ENCODE measurements at places on chromosomes 12 and 14. TPM values are rescaled to one million over a fixed set of nuclear protein-coding genes. Genes with fewer than 3 reads are reported as not detected.

INSM2 gene
- not detected for total RNA-seq

DAZAP2 gene
- total RNA-seq, result 34.2 TPM

ANG gene
- 0.82 TPM for total RNA-seq

LRTM2 gene
- 1.6 TPM for total RNA-seq

RNF31 gene
- 23.2 TPM for total RNA-seq

PPP1R3E gene
- 4.5 TPM for total RNA-seq

KRT85 gene
- total RNA-seq, result not detected

IKZF4 gene
- 1.6 TPM for total RNA-seq

ARHGDIB gene
- 11.8 TPM for total RNA-seq

DNA sequence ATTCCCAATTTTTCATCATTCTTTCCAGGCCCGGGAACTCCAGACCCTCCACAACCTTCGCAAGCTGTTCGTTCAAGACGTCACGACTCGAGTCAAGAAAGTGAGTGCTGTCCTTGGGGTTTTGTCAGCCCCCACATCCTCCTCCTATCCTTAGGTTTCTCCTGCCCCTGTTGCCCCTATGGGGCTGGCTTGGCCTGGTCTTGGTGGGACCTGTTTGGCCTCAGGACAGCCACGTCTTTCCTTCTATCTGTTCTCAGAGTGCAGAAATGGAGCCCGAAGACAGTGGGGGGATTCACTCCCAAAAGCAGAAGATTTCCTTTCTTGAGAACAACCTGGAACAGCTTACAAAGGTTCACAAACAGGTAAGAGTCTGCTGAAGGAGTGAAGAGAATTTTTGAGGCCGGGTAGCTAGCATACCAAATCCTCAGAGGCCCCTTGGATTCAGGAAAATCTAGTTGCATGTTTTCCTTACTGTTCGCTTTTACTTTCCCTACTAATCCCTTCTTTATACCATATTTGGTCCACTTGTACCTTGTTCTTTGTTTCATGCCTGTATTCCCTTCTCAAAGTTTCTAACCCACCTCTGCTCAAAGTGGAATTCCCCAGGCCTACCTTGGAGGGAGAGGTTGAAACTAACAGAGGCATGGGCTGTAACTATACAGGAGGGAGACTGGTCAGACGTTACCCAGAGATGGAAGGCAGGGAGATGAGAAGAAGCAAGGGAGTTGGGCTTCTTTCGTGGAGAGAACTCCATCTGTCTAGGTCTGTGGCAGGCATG is 12.8 kb upstream of the PIP4K2C start:
- no peak for DNase-seq

GRCh38 chr12:16607906-16608775 is 2.2 kb upstream of the LMO3 start:
- DNase-seq, result no peak

DNA sequence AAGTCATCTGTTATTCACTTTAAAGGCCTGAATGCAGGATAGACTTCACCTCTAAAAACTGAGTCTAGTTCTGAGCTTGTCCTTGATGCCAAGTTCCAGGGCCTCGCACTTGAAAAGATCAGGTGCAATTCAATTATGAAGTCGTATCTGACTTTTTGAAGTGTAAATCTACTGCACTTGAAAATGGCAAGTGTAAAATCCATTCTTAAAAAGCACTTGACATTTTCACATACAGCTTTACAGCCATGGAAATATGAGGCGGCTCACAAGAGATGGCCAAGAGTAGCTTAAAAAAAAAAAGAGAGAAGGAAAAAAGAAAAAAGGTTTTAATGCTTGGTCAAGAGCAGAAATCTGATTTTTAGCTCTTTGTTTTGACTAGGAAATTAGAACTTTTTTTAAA is 172.5 kb downstream of the GXYLT1 start:
- DNase-seq, result no peak

- no peak for DNase-seq
These were observed 17.3 kb downstream of the COX14 start for GRCh38 chr12:50129290-50129689.

DNA sequence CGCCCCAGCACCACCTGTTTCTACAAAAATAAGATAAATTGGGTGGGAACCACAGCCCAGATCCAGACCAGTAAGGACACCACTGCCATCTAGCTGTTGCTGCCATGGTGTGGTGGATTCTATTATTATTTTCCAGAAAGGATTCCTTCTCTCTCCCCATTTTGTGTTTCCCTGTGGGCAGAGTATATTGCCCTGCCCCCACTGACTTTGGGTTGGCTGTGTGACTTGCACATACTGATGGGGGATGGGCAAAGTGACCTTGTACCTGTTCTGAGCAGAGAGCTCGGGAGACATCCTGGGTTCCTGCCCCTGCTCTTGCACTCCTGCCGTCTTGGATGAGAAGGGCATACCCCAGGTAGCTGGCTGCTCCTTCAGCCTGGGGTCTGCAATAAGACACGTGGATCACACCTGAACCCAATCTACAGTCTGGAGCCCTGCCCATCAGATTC is 24.3 kb downstream of the MOAP1 start:
- no peak for DNase-seq

- no peak for DNase-seq
These were observed 60.8 kb downstream of the GALNT16 start for GRCh38 chr14:69320581-69321365.

GRCh38 chr14:76926521-76927251 is 100.5 kb downstream of the LRRC74A start:
- DNase-seq, result peak; percentile 72

DNA sequence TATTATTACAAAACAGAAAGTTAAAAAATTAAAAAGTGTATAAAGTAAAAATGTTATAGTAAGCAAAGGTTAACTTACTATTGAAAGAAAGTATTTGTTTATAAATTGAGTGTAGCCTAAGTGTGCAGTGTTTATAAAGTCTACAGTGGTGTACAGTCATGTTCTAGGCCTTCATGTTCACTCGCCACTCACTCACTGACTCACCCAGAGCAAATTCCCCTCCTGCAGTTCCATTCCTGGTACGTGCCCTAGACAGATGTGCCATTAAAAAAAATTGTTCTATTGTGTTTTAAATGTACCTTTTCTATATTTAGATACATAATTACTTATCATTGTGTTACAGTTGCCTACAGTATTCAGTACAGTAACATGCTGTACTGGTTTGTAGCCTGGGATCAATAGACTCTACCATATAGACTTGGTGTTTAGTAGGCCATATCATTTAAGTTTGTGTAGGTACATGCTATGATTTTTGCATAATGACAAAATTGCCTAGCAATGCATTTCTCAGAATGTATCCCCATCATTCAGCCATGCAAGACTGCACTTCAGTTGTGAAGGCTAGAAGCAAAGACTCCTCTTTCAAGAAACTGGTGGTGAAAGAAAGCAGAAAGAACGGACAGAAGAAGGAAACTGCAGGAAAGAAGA is 100.6 kb downstream of the DACT1 start:
- DNase-seq, result no peak

GRCh38 chr14:89284333-89285058 is 132.5 kb downstream of the FOXN3 start:
- no peak for DNase-seq

GRCh38 chr14:31180299-31181051 is 27.1 kb downstream of the HECTD1 start:
- no peak for DNase-seq

GRCh38 chr14:72457641-72458040 is 436.3 kb downstream of the DPF3 start:
- no peak for DNase-seq

DNA sequence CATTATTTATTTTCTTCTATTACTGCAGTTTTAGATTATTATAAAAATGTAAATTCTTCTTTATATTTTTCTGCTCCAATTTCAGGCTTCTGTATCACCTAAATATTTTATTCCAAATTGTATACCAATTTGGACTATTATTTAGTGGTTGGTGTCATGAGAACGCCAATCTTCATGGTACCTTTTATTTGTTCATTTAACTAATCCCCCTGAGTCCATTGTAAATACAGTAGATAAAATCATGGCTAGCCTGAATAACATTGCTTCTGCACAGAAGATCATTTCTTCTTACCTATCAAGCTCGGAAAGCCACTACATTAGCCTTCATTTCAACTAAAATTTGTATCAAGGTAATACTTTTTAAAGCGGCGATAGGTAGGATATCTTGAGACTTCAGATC is at the start of gene OR6C75:
Gene OR6C75 (plus strand): TSS at position 301 of the 400 bp plus-strand sequence. CDS start 2,136 bp downstream, outside the sequence.
- no peak for DNase-seq

GRCh38 chr12:24113701-24114100 is 164.2 kb upstream of the SOX5 start:
- no peak for DNase-seq

- DNase-seq, result peak; percentile 63
These were observed 1.7 kb downstream of the PPM1H start for GRCh38 chr12:62933220-62933601.

GRCh38 chr12:51475543-51475942 is 50.9 kb downstream of the SLC4A8 start:
- DNase-seq, result no peak

- no peak for DNase-seq
These were observed 117.2 kb downstream of the PTPRO start for GRCh38 chr12:15439459-15439858.

- DNase-seq, result no peak
These were observed 1490.8 kb upstream of the TMEM132C start for GRCh38 chr12:126776026-126776655.

DNA sequence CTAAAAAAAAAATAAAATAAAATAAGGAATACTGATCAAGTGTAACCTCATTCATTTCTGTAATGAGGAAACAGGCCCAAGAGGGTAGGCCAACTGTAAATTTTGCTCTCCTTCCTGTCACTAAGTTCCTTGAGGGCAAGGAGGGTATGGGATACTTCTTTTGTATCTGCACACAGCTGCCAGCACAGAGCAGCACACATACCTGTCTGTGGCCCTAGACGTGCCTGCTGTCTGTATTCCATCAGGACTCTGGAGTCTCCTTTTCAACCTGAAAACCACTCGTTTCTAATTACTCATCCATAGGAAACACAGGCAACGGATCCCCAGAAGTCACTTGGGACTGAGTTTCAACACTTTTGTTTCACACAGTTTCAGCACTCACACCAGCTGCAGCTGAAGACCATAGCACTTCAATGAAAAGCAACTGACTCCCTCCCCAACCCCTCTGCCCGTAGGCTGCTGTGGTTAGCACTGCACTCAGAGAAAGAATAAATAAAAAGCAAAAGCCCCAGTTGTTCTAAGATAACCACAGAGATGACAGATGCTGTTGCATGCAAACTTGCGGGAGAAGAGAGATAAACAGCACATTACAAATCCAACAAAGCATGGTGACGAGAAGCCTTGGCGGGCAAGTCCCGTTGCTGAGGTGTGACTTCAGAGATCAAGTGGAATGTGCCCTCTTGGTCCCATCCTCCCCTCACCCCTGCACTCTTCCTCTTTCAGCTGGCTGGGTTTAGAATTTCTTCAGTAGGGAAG is 24.9 kb downstream of the CRACR2A start:
- DNase-seq, result no peak
